ENCODE measurements at places on chromosomes 7 and 10. TPM values are rescaled to one million over a fixed set of nuclear protein-coding genes. Genes with fewer than 3 reads are reported as not detected.

The KCP gene
- total RNA-seq = 6.8 TPM

GRCh38 chr7:79165225-79165624, 288.2 kb downstream of the MAGI2 start:
- no peaks in the 10 kb centered on the region for H3K36me3 ChIP-seq
- H3K4me3 ChIP-seq = no peak overlapping the region
- no peak for DNase-seq
- H3K4me1 ChIP-seq = peaks cover 1% of the 10 kb centered on the region
- H3K27ac ChIP-seq = no peak overlapping the region
- no peaks in the 10 kb centered on the region for H3K27me3 ChIP-seq

GRCh38 chr7:50211130-50212015, 93.1 kb upstream of the IKZF1 start:
- H3K36me3 ChIP-seq = no peaks in the 10 kb centered on the region
- DNase-seq = no peak
- peaks cover 17% of the 10 kb centered on the region for H3K27me3 ChIP-seq
- H3K27ac ChIP-seq = no peak overlapping the region
- H3K4me1 ChIP-seq = no peaks in the 10 kb centered on the region

DNA sequence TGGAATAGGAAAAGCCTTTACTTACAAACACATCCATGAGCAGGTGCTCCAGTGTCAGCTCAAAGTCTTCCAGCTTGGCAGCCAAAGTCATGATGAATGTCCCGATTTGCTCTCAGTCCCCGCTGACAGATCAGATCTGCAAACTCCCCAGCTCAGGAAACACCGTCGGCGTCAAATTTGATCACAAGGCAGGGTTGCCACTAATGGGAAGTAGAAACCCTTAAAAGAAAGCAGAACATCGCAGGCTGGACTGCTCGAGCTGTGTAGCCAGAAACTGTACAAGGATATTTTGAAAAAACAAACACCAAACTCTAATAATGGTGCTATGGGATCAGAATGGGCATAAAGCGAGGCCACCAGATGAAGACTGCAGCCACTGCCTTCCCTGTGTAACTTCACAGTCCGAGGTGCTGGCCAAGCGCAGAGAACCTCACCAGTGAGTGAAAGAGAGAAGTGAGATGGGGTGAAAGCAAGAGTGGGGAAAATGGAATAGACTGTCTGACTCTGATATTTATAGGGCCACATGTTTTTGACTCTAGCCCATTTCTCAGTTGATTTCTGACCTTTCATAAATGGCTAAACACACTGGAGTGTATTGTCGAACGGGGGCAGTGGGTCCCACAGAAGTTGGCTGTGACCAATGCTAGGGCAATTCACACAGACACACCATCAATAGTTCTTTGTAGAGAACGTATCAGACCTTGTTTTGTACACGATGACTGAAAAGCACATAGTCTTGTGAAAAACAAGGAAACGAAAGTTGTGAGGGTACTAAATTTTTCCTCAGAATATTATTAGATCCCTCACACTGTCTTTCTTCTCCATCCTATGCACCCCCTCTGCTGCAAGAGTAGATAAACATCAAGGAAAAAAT, 306.2 kb downstream of the FRMD4A start:
- H3K27me3 ChIP-seq = peaks cover 44% of the 10 kb centered on the region
- no peaks in the 10 kb centered on the region for H3K36me3 ChIP-seq
- no peak overlapping the region for H3K27ac ChIP-seq
- H3K4me3 ChIP-seq = no peak overlapping the region
- H3K4me1 ChIP-seq = no peaks in the 10 kb centered on the region

GRCh38 chr10:53836638-53837037, 964.4 kb downstream of the PCDH15 start:
- DNase-seq = no peak
- no peak overlapping the region for H3K27ac ChIP-seq
- no peak overlapping the region for H3K4me3 ChIP-seq
- no peaks in the 10 kb centered on the region for H3K27me3 ChIP-seq
- H3K4me1 ChIP-seq = peaks cover 6% of the 10 kb centered on the region
- H3K36me3 ChIP-seq = no peaks in the 10 kb centered on the region

- H3K27me3 ChIP-seq = peaks cover 78% of the 10 kb centered on the region
- no peak for DNase-seq
- H3K27ac ChIP-seq = no peak overlapping the region
- H3K4me3 ChIP-seq = no peak overlapping the region
- H3K4me1 ChIP-seq = peaks cover 9% of the 10 kb centered on the region
These were observed 4.6 kb upstream of the VWC2 start for GRCh38 chr7:49768835-49769234.

DNA sequence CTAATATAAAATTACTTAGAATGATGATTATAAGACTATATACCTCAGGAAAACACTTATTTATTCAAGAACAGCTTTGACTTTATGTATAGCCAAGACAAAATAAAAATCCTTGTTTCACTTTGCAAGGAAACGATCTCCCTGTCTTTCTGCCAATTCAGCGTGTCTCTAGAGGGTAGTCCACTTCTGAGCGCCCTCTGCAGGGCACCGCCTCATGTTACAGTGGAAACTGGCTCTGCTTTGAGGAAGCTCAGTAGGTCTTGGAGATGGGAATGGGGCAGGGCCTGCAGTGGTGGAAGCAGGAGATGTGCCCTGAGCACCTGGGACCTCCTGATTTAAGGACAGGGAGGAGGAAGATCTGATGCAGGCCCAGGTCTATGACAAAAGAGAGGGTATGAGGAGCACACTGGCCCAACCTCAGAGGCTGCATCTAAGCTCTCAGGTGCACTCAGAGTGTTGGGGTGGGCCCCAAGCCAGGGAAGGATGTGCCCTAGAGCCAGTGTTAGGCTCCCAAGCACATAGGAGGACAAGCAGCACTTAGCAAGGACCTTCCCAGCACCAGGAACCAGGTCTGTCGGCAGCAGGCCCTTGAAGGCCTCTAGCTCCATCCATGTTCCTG, 481.0 kb downstream of the TNS3 start:
- H3K4me1 ChIP-seq = no peaks in the 10 kb centered on the region
- no peak overlapping the region for H3K27ac ChIP-seq
- H3K4me3 ChIP-seq = no peak overlapping the region
- no peaks in the 10 kb centered on the region for H3K36me3 ChIP-seq
- DNase-seq = no peak
- no peaks in the 10 kb centered on the region for H3K27me3 ChIP-seq

The KEL gene
- 1.9 TPM for total RNA-seq

DNA sequence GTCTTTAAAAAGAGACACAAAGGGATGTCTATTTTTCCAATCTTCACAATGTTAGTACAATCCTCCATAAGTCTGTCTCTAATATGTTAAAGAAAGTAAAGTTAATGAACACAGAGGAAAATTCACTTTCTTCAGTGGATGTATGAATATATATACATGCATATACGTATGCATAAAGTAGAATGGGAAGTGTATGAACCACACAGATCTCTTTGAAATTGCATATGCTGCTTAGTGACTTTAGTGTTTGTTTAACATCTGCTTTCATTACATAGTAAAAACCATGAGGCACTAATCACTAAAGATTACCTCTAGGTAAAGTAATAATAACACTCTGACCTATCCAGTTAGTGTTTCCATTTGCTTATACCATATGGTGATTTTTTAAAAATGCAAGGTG, 451.2 kb downstream of the SEMA3D start:
- no peak for DNase-seq
- H3K4me1 ChIP-seq = no peaks in the 10 kb centered on the region
- no peaks in the 10 kb centered on the region for H3K27me3 ChIP-seq
- no peak overlapping the region for H3K27ac ChIP-seq
- peaks cover 1% of the 10 kb centered on the region for H3K36me3 ChIP-seq
- H3K4me3 ChIP-seq = no peak overlapping the region

The TET1 gene
- total RNA-seq = 36.2 TPM

DNA sequence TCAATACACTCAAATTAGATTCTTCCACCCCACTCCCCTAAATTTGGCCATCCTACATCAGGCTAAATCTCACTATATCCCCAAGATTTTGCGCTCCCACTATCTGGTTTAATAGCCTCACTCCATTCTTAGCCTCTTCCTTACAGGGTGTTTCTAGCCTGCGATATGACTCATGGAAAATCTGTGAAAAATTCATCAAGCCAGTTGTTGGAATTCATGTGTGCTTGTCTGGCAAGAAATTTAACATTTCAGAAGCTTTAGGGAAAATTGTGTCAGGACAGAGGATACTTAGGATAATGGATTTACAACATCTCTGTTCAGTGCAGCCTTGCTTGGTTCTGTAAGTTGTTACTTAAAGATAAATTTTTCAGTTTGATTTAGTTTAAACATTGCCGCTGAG, 1249.9 kb upstream of the AUTS2 start:
- no peak overlapping the region for H3K27ac ChIP-seq
- H3K27me3 ChIP-seq = no peaks in the 10 kb centered on the region
- no peak for DNase-seq
- H3K36me3 ChIP-seq = no peaks in the 10 kb centered on the region
- H3K4me1 ChIP-seq = no peaks in the 10 kb centered on the region

DNA sequence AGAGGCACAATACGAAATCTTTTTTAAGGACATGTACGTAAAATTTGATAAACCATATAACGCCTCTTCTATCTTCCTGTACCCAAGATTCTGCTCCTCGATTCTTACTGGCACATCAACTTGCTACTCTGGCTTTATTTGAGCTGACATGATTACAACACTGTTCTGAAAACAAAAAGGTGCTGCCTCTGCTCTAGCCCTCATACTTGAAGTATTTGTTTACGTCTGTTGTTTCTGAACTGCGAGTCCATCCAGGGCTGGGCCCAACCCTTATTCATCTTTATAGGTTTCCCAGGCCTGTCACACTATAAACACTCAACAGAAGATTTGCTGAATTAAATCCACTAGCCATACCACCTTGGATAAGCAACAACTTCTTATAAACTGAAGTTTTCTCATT, 96.2 kb upstream of the SVIL start:
- H3K36me3 ChIP-seq = peaks cover 16% of the 10 kb centered on the region
- no peak for DNase-seq
- no peak overlapping the region for H3K27ac ChIP-seq
- H3K4me1 ChIP-seq = peaks cover 43% of the 10 kb centered on the region
- no peaks in the 10 kb centered on the region for H3K27me3 ChIP-seq

DNA sequence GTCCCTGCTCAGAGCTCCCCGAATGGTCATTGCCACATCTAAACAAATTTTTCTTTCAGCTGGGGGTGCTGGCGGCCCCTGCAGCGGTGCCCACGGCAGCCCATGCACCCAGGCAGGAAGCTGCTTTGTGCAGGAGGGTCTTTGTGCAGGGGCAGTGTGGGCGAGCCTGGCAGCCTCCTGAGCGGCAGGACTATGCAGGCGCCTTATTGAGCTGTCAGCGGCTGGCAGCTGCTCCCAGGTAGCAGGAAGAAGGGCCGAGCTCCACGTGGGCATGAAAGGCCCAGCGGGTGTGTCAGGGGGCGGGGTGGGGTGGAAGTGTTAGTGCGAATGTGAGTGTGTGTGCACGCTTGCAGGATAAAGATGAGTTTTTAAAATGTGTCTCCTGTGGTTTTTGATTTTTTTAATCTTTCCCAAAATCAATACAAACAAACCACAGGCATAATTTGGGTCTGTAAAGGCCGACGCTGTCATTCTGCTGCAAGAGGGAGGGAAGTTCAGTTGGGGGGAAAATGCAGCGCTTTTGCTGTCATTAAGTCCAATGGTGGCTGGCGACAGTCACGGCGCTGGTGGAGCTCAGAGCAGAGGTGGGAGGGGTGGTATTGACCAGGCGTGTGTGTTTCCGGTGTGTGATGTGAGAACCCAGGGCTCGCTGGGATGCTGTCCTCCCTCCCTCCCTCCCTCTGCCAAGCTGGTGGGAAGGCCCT, 83.9 kb downstream of the LHPP start:
- no peaks in the 10 kb centered on the region for H3K36me3 ChIP-seq
- H3K27me3 ChIP-seq = no peaks in the 10 kb centered on the region
- H3K27ac ChIP-seq = no peak overlapping the region
- no peak for DNase-seq
- H3K4me3 ChIP-seq = no peak overlapping the region

- no peak for DNase-seq
- no peaks in the 10 kb centered on the region for H3K36me3 ChIP-seq
- H3K27me3 ChIP-seq = no peaks in the 10 kb centered on the region
- H3K27ac ChIP-seq = no peak overlapping the region
- no peak overlapping the region for H3K4me3 ChIP-seq
These were observed 26.0 kb upstream of the HNRNPH3 start for GRCh38 chr10:68305854-68306253.

- H3K27ac ChIP-seq = no peak overlapping the region
- peaks cover 18% of the 10 kb centered on the region for H3K4me1 ChIP-seq
- no peak overlapping the region for H3K4me3 ChIP-seq
- peaks cover 4% of the 10 kb centered on the region for H3K36me3 ChIP-seq
These were observed 65.1 kb downstream of the PPP1R3C start for GRCh38 chr10:91567815-91568214.

DNA sequence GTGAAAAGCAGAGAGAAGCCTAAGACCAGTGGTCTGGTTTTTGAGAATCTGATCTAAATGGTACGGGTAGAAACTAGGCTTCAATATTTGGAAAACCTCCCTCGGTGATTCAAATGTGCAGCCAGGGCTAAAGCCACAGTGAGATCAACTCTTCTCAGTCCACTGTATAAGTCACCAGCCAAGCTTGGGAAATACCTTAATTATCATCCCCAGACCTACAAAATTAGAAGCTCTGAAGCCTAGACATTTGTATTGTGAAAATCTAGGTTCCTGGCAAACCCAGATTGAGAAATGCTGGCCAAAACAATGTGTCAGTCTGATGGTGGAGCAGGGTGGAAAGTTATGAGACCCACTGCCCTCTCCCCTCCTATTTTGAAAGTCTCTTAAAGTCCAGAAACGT, 131.7 kb downstream of the DGKI start:
- no peak for DNase-seq
- H3K36me3 ChIP-seq = no peaks in the 10 kb centered on the region
- H3K4me1 ChIP-seq = no peaks in the 10 kb centered on the region
- H3K27ac ChIP-seq = no peak overlapping the region

The CYP2C8 gene
- total RNA-seq = 8.1 TPM

DNA sequence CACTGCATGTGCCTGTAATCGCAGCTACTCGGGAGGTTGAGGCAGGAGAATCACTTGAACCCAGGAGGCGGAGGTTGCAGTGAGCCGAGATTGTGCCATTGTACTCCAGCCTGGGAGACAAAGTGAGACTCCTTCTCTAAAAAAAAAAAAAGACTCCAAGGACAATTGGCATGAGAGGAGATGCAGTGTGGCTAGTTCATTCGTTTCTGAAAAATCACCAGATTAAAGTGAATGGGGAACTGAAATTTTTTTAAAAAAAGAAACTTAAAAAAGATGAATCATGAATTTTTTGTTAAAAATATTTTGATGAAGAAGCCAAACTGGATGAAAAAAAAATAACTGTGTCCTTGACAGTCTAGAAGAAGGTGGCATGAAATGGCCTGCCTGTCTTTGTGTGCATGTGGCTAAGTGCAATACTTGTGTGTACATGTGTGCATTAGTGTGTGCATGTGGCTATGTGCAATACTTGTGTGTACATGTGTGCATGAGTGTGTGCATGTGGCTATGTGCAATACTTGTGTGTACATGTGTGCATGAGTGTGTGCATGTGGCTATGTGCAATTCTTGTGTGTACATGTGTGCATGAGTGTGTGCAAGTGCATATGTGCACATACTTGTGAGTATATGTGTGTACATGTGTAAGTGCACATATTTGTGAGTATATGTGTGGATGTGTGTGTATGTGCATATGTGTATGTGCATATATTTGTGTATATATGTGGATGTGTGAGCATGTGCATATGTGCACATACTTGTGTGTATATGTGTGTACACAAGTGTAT, 391.7 kb upstream of the KLF6 start:
- no peak for DNase-seq
- H3K36me3 ChIP-seq = peaks cover 2% of the 10 kb centered on the region
- peaks cover 1% of the 10 kb centered on the region for H3K4me1 ChIP-seq
- no peak overlapping the region for H3K27ac ChIP-seq

Measured in progenitor cell of endocrine pancreas (in vitro differentiated cells).